ENCODE measurements at places on chromosomes 16 and 17.
A peak's percentile ranks its signal among the peaks of the same experiment; 100 is the strongest.

DNA sequence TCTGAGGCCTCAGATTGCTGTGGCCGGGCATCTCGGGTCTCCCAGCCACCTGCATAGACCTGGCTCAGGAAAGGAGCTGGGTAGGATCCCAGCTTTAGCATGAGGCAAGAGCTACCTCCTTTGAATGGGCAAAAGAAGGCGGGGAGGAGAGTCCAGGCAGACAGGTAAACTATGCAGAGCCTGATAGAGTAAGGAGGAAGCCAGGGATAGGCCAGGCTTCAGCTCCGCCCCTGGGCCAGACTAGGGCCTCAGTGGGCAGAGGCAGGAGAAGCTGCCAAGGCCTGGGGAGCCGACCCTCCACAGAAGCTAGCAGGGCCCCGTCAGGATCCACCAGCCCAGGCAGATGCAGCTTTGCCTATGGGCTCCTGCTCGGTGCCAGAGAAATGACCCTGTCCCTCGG is 22.6 kb upstream of the UBE2G1 start:
- DNase-seq, result no peak

DNA sequence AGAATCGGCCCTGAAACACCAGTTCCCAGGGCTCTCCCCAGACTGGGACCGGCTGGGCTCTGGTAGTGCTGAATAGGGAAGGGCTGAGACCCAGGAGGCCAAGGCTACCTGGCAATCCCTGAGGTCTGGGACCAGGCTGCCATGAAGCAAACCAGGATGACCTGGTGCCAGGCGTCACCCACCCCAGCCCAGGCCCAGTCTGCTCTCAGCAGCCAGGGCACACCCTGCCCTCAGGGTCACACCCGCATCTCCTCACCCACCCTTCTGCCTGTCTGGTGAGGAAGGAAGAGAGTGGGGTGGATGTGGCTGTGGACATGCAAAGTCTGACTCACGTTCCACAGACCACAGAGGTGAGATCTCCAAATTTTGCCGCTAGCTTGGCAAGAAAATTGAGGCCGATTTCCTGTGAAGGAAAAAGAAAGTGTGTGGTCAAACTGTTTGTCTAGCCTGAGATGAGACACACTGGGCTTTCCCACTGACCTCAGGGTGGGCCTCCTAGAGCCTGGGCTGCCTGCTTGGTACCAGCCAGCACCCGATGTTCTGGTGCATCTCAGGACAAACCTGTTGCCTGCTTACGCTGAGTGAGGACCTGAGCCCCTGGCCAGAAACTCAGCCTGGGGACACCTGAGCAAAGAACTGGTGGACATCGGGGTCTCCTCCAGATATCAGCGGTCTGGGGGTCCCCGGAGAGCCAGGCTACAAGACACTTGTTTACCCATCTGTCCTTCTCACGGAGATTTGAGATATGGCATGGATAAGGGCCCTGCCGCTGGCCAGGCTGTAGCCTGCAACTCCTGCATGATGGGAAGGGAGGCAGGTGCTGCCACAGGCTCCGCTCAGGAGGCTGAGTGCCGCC is 6.3 kb upstream of the RAB37 start:
- DNase-seq, result no peak

- peak; percentile 10 for DNase-seq
These were observed 9.9 kb downstream of the TMIGD1 start for GRCh38 chr17:30323895-30324319.

DNA sequence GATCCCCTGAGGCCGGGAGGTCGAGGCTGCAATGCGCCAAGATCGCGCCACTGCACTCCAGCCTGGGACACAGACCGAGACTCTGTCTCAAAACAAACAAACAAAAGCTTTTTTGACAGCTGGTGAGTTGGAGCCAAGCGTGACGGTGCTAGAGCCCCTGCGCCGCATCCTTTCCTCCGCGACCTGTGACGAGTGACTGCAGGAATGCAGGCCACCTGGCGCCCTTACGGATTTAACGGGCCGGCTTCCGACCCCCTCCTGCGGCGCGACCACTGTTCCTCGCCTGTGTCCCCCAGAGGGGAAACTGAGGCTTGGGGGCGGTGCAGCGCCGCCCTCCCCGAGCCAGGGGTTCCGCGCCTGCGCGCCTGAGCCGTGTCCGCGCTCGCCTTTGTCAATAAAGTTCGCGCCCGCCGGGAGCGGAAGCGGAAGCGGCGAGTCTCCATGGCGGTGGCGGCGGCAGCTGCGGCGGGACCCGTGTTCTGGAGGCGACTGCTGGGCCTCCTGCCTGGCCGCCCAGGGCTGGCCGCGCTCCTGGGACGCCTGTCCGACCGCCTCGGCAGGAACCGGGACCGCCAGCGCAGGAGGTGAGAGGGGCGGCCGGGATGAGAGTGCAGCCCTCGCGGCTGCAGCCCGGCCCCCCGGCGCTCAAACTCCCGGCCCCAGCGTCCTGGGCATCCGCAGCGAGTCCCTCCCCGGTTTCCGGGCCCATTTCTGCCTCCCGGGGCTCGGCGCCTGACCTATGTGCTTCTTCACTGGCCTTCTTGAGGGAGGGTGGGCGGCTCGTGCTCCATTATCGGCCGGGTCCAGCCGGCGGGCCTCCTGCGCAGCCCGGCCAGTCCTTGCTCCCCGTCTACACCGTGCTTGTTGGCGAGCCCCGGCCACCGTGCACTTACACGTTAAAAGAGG is at the start of gene PGS1:
Gene PGS1 (plus strand): TSS at position 425 of the 906 bp plus-strand sequence. CDS start 17 bp downstream, at position 442.
- peak; percentile 71 for DNase-seq

DNA sequence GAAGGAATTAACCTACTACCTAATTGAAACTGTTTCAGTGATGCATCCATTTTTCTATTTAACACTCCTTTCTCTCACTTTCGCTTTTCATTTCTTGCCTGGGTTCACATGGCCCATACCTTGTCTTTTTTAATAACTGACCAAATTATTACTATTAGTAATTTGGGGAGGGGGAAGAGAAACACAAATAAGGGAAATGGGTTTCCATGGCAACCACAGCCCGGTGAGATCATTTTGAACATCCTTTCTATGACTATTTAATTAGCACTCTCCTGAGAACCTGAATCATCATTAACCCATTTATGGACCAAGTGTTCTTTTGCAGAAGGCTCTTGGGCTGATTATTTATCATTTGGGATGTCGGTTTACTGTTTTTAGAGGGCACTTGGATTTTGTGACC is 628.2 kb upstream of the SALL1 start:
- DNase-seq, result no peak

GRCh38 chr17:78751447-78752161 is 30.5 kb downstream of the CYTH1 start:
- no peak for DNase-seq

- DNase-seq, result no peak
These were observed 633 bp upstream of the NOL3 start for GRCh38 chr16:67169642-67170167.

GRCh38 chr17:44971776-44972483 is 3.8 kb upstream of the C1QL1 start:
- DNase-seq, result no peak

DNA sequence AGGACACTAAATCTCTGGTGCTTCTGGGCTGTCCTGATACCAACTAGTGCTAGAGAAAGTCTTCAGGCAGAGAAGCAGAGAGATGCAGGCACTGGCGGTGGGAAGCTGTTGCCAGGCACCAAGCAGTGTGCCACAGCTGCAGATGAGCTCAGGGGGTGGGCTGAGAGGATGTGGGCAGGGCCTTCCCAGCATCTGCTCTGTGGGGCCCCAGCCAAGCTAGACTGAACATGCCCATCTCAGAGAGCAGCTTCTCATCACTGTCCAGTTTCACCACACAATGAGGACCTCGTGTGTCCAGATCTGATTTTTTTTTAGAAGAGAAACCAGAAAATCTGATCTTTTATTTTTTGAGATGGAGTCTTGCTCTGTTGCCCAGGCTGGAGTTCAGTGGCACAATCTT is 17.1 kb downstream of the PSKH1 start:
- peak; percentile 83 for DNase-seq

GRCh38 chr16:11634312-11634711 is 33.9 kb upstream of the SNN start:
- DNase-seq, result no peak

GRCh38 chr17:59783221-59784047 is 76.0 kb downstream of the VMP1 start:
- DNase-seq, result peak; percentile 30

DNA sequence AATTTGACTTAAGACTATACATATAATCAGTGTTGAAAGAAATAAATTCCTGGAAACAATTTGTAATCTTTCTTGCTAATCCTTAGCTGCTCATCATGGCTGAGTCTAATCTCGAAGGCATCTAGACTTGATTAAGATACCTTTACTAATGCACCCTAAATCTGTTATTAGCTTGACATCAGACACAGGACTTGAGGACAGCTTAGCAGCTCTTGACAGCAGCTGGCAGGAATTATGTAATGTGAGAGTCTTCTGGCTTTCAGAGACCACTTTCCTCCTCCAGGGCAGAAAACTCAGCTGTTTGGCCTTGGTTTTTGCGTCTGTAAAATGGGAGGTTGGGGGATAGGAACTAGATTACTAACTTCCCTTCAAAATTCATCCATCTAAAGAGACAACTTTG is 7.1 kb upstream of the MPP2 start:
- DNase-seq, result no peak

DNA sequence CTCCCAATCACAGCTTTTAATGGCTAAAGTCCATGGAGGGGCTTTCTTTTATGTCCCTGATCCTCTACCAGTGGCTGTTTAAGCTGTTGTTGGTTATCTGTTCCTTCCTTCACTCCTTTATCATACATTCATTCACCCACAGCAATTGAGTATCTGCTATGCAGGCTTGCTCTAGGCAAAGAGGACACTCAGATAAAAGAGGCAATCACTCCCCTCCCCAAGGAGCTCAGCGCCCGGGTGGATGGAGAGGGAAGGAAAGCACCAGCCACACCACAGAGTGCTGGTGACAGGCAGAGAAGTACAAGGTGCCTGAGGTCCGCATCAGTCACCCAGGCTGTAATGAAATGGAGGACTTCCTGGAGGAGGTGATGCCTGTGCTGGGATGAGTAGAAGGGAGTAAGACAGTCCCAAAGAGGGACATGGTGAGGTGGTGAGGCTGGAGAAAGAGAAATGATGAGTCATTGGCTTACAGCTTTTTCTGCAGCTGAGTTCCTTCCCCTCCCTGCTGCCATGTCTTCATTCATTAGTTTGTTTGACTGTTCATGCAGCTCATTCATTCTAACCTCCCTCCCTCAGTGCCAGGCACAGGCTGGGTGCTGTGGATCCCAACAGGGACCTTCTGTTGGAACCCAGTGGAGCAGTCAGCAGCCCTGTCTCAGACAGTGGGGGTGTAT is 12.8 kb upstream of the NGFR start:
- DNase-seq, result no peak

DNA sequence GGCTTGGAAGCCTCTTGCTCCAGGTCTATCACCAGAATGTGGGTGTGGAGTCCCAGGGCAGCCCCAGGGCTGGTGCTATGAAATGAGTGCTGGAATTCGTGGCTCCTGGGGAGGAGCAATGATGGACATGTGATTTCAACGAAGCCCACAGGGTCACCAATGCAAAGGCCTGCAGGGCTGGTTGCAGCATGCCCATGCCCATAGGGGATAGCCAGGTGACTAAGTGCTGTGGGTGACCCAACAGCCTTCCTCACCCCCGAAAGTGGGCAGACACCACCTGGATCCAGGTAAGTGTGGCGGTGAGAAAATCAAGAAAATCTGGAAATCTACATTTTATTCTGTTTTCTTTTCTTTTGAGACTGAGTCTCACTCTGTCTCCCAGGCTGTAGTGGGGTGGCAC is 87.5 kb upstream of the GPRC5B start:
- DNase-seq, result no peak

DNA sequence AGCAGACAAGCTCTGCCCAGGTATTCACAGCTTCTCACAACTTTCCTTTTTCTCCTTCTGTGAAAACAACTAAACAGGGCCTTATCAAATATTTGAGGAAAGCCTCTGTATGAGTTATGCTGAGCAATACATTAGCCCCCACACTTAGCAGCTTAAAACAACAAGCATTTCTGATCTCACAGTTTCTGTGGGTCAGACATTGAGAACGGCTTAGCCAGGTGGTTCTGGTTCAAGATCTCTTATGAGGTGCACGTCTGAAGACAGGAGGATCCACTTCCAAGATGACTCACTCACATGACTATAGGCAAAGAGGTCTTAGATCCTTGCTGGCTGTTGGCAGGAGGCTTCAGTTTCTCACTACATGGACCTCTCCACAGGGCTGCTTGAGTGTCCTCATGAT is 181.4 kb upstream of the WSCD1 start:
- DNase-seq, result no peak

GRCh38 chr17:68853439-68853838 is 101.8 kb downstream of the ABCA8 start:
- peak; percentile 11 for DNase-seq

DNA sequence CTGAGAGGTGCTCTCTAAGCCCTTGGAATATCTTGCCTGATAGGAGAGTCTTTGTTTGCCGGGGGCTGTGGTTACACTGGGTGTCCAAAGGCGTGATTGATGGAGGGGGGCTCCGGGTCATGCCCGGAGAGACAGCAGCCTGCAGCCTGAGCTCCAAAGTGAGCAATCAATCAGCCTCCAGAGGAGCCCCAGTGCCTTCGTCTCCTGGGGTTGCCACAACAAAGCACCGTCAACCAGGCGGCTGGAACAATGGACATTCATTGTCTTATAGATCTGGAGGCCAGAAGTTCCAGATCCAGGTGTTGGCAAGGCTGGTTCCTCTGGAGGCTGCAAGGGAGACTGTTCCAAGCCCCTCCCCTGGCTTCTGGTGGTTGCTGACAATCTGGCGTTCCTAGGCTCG is 24.0 kb upstream of the GINS2 start:
- no peak for DNase-seq

- no peak for DNase-seq
These were observed 101.4 kb upstream of the HSBP1 start for GRCh38 chr16:83706394-83706793.

DNA sequence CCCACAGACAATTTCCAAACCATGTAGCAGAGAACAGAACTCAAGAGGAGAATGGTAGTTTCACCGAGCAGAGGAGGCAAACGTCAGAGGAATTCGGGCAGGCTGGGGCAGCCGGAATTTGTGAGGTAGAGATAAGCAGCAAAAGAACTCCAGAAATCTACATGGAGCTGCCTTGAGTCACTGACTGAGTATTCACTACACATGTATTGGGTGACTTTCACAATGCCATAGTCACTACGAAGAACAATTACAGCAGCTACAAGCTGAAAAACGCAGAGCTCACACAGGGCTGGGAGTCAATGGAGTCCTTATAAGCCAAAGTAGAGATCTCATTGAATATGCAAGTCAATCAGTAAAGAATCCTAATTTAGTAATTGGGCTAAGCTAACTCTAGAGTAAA is 13.4 kb downstream of the CMC2 start:
- DNase-seq, result peak; percentile 65

GRCh38 chr17:17810084-17810894 is 26.5 kb downstream of the SREBF1 start:
- DNase-seq, result peak; percentile 58
